ENCODE measurements at places on chromosomes 13 and 19.

GRCh38 chr19:11324079-11324661 lies 15.3 kb downstream of the RAB3D start:
- DNase-seq = peak; percentile 98

- no peak for DNase-seq
Observed at GRCh38 chr13:100175078-100175802, 86.3 kb downstream of the PCCA start.

DNA sequence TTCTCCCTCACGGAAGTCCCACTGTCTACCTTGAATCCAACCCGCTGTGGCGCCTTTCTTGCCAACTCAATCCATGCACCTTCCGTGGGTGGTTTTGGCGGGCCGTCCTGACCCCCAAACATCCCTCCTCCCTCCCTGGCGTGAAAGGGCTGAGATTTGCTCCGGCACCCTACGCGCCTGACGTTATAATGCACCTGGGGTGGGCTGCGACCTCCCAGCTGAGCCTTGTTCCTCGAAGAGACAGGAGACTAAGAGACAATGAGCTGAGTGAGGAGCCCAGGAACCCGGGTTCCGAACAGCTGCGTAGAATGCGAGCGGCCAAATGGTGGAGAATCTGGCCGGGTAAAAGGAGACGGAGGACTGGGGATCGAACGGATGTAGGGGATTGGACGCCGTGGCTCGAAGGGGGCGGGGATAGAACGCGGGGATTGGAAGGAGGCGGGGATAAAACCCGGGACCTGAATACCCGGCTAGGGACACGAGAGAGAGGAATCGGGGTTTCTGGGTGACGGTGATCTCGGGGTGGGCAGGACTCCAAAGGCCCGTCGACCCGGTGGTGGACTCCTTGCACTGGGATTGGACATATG lies at the start of gene CPT1C:
TSS of gene CPT1C (plus strand) at position 461 of the 587 bp plus-strand sequence. CDS start 1,137 bp downstream, outside the sequence.
- no peak for DNase-seq

- DNase-seq = no peak
Observed at GRCh38 chr19:41401483-41401882, 3.9 kb downstream of the BCKDHA start.

DNA sequence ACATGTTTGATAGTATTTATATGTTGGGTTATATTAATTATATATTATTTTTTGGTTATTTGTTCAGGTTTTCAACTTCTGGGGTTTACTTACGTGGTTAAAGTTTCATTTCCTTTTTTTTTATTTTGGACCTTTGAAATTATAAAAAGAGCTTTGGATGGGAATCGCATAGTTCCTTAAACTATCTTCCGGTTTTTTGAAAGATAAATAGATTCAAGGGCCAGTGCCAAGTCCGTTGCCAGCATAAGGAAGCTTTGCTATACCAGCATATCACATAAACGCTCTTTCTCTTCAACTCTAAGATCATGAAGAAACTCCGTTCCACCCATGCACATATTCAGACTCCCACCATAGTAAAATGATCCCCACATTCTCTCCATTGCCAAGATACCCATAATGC lies 7.4 kb upstream of the OXGR1 start:
- DNase-seq = no peak

- no peak for DNase-seq
Observed at GRCh38 chr13:112714376-112715174, 24.7 kb downstream of the ATP11A start.

DNA sequence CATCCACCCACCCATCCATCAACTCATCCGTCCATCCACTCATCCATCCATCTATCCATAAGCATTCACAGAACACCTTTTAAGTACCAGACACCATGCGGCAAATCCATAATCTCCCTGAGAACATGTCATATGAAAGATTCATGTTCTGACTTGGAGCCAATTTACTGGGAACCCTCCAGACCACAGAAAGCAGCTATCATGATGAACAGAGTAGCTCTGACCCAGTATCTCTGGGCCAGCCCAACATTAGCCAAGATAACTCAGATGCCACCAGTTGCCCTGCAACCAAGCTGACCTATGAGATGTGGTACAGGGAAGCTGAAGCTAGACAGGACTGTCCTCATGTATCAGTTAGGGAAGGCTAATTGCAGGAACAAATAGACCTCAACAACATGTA lies 51.3 kb downstream of the ALOX5AP start:
- DNase-seq = no peak

GRCh38 chr13:40626561-40626960 lies 39.9 kb downstream of the FOXO1 start:
- no peak for DNase-seq

DNA sequence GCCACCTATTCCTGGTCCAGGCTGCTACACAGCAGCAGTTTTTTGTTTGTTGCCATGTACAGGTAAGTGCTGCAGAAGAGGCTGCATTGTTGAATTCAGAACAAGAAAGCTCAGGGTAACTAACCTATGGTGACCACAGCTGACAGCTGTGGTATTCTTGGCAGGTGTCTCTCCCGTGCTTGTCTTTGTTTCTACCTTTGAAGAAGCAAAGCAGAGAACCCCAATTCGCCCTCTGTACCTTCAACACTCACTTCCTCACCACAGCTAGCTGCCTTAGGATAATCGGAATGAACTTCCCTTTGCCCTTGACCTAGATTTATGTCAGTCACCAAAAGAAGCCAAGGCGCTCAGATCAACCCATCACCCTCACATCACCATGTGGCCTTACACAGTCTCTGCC lies 1703.3 kb upstream of the SLC10A2 start:
- DNase-seq = no peak

- DNase-seq = no peak
Observed at GRCh38 chr13:26246154-26246553, 7.8 kb upstream of the CDK8 start.

All from vagina (tissue), 2 donors.